Activated CD8-positive, alpha-beta memory T cell treated with anti-CD3 and anti-CD28 coated beads for 4 hours (primary cell): ENCODE measurements at places on chromosomes 4 and X.

GRCh38 chrX:23003116-23003515, 3.4 kb downstream of the DDX53 start:
- DNase-seq: no peak

DNA sequence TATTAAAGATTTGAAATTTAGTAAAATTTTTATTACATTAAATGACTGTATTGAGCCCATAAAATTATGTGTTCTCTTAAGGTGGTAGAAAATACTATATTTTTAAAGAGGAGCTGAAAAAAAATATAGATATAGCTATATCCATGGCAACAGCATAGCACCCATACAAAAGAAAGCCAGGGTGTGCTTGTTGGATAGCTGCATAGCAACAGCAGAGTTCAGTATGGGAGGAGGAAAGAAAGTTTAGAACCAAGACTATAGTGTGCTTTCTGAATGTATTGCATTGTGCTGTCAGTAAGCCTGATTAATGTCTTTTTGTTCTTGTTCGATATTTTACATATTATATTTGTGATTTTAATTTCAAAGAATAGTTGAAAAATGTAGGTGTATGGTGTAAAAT, 78.4 kb downstream of the GRID2 start:
- DNase-seq: no peak

DNA sequence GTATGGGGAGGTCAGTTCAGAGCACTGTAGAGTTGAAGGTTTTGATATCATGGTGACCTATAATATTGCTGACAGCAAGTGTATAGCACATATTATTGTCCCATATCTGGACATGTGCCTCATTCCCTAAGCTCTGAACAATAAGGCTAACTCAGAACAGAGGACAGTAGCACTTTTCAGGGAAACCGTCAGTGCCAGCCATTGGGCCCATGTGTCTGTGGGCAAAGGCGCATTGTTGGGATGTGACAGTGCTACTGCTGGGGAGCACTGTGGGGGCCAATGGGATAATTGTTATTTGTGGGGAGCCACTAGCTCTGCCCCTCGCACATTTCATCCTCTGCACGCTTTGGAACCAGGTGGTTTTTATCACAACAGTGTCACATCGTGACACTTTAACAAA, 136.2 kb downstream of the ELOVL6 start:
- DNase-seq: no peak

GRCh38 chrX:136880003-136880451, 498 bp downstream of the RBMX start:
- DNase-seq: no peak

GRCh38 chr4:6562931-6563901, 11.8 kb upstream of the MAN2B2 start:
- no peak for DNase-seq

- no peak for DNase-seq
These were observed 49.5 kb downstream of the CPZ start for GRCh38 chr4:8641931-8642650.

DNA sequence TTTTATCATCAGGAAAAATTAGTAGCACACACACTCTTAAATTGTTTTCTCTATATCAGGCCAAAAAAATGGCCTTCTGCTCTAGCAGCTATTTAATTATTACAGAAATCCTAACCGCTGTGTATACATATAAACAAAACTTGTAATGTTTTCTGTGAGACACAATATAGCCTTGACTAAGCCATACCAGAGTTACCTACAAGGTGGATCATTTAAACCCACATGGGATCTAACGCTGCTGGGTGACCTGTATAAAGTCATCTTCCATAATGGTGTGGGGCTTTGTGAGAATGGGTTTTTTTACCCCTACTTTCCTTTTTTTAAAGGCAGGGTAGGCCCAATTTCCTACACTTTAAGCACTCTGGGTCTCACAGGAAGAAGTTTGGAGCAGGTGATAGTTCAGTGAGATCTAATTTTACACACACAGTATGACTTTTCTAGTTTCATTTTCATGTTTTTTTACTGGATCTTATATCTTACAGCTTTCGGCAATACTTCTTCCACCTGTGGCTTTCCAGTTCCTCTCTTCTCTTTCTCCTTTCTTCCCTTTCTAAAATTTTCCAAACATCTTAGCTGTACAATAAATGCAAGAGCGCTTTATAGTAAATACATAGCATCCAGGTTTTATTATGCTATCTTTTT, 66.9 kb upstream of the MMAA start:
- no peak for DNase-seq

DNA sequence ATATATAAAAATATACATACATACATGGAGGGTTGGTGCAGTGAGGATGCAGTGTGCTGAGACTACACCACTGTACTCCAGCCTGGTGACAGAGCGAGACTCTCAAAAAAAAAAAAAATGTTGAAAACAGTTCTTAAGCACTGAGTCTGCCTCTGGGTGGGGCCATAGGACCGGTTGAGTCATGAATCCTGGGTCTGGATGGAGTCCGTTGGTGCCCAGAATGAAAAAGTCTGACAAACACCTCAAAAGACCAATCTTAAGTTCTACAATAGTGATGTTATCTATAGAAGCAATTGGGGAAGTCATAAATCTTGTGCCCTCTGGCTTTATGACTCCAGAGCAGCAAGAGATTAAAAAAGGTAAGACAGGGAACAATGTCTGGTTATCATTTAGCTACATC, 70.4 kb downstream of the FGFBP1 start:
- no peak for DNase-seq

GRCh38 chr4:26150948-26151347, 169.9 kb upstream of the RBPJ start:
- DNase-seq: no peak
